Fibroblast of skin of left quadriceps (primary cell): ENCODE measurements at places on chromosomes 6 and 20.
A peak's percentile ranks its signal among the peaks of the same experiment; 100 is the strongest.

DNA sequence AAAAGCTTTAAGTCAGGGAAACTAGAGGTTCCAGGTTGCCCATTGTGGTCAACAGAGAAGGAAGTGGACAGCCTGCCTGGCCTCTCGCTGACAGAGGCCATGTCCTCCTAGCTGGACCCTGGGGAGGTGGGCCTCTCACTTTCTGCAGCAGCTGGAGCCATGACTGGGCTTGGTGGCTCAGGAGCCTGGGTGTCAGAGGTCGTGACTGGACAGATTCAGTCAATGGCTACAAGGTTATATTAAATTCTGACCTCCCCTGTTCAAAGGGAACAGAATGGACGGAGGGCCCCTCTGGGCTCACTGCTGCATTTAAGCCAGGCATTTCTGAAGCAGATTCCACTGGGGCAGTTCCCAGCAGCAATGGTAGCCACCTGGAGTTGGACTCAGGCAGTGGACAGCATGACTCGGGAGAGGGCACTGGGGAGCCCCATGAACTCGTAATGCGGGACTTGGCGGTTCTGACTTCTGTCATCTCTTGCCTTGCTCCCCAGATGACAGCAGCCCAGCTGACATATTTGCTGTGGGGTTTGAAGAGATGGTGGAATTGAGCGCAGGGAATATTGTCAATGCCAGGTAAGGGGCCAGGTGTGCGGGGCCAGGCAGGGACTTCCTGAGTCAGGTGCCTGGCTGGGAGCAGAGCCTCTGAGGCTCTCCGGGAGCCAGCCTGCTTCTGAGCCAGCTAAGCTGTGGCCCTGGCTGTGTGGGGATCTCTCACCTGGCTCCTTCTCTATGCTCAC, 86.7 kb downstream of the SYNJ2 start:
- no peak for DNase-seq

- no peak for DNase-seq
Measured at GRCh38 chr6:22254886-22255285, 42.0 kb downstream of the PRL start.

DNA sequence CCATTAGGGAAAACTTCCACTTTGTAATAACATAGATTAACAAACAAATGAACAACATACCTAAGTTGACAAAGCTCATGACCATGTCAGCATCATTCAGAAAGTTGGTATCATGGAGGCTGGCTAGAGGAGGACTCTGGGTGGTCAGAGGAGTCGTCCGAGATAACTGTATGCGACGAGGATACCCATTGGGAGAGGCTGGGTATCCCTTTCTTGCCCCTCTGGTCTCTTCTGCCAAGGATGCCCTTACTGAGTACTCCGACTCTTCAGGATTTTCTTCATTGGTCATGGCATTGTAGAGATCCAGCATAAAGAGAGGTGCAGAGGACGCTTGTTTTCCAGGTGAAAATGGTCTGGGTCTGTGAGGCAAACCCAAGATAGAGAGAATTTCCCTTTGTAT, 1.1 kb downstream of the BMP5 start:
- DNase-seq = no peak

DNA sequence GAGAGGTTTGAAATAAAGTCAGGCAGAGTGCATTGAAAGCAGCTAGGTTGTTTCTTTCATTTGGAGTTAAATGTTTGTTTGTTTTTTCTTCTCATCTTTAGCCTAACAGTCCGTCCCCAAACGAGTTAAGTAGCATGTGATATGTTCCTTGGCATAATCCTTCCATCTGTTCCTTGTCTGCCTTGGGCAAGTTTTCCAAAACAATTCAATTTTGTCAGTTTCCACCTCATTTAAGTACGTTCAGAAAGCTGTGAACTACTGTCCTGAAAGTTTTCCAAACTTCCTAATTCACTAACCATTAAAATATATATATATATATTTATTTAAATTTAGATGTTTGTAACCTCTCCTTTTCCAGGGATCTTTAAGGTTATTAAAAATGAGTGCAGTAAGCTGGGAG, 61.8 kb upstream of the HDAC2 start:
- DNase-seq = no peak

- no peak for DNase-seq
Measured at GRCh38 chr20:46013829-46014516, 5.3 kb downstream of the MMP9 start.

- DNase-seq = no peak
Measured at GRCh38 chr6:130694606-130695005, 132.6 kb upstream of the SMLR1 start.

GRCh38 chr20:17859616-17860232, 108.9 kb downstream of the SNX5 start:
- no peak for DNase-seq

DNA sequence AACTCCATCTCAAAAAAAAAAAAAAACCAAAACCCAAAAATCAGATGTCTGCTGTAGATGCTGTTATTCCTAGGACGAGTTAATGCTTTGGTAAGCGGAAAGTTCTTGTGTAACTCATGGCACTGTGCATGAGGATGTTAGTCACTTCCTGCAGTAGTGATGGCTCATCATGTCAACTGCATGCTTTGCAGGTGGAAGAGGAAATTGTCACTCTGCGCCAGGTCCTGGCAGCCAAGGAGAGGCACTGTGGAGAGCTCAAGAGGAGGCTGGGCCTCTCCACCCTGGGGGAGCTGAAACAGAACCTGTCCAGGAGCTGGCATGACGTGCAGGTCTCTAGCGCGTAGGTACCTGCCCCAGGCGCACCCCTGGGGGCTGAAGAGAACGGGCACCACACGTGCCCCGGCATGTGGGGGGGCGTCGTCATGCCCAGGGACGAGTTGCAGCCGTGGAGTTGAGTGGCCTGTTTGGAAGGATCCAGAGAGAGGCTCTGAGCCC, 8.5 kb downstream of the TPD52L2 start:
- no peak for DNase-seq

DNA sequence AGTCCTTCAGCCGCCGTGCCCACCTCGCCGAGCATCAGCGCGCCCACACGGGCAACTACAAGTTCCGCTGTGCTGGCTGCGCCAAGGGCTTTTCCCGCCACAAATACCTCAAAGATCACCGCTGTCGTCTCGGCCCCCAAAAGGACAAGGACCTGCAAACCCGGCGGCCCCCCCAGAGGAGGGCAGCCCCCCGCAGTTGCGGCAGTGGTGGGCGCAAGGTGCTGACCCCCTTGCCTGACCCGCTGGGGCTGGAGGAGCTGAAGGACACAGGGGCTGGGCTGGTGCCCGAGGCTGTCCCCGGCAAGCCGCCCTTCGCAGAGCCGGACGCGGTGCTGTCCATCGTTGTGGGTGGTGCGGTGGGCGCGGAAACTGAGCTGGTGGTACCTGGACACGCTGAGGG, 20.1 kb upstream of the CHMP4B start:
- DNase-seq = no peak

DNA sequence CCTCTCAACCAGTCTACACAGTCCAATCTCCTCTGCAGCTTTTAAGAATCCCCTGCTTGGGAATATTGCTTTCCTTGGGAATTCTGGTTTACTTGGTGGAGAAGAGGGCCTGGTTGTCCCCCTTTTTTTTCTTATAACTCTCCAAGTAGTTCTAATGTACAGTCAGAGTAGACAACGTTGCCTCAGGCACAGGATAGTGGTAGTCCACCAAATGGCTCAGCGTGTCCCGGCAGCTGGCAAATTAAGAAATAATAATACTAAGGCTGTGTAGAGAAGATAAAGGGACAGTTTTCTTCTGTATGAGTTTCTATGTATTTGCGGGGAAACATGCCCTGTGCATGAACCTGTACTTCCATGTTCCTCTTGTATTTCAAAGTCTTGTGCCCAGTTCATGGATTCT, 145.7 kb upstream of the RREB1 start:
- DNase-seq = no peak

- no peak for DNase-seq
Measured at GRCh38 chr6:109979033-109979921, 1.2 kb downstream of the GPR6 start.

DNA sequence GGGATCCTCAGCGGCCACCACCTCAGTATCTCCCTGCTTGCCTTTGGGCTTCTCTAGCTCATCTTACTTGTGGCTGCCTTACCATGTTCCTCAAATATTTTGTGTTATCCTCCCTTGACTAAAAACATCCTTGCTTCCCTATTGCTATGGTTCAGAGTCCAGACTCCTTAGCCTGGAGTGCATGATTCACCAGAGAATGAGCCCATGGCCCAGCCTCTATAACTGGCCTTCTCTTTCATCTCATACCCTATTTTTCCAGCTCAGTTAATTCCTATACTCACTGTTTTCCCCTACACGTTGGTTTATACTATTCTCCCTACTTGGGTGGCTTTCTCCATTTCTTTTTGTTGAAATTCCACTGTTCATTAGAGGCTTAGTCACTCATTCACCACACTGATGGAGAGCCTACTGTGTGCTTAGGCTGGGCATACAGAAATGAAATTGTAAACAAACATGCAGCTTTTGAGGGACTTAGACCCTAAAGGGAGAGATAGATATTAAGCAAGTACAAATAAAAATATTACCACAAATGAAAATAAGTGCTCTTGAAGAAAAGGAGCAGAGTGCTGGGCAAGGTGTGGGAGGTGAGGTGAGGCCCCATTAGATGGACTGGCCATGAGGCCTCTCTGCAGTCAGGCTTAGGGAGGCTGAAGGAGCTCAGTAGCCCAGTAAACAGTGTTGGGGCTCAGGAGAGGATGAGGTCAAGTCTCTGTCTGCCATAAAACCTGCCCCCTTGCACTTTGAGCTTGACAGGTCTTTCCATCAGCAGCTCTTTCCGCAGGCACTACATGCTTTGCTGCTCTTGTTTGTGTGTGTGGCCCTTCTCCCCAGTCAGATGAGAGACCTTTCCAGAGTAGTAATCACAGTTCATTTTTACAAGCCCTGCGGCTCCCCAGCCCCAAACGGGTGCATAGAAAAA, 109.3 kb downstream of the TCP11 start:
- DNase-seq = no peak

DNA sequence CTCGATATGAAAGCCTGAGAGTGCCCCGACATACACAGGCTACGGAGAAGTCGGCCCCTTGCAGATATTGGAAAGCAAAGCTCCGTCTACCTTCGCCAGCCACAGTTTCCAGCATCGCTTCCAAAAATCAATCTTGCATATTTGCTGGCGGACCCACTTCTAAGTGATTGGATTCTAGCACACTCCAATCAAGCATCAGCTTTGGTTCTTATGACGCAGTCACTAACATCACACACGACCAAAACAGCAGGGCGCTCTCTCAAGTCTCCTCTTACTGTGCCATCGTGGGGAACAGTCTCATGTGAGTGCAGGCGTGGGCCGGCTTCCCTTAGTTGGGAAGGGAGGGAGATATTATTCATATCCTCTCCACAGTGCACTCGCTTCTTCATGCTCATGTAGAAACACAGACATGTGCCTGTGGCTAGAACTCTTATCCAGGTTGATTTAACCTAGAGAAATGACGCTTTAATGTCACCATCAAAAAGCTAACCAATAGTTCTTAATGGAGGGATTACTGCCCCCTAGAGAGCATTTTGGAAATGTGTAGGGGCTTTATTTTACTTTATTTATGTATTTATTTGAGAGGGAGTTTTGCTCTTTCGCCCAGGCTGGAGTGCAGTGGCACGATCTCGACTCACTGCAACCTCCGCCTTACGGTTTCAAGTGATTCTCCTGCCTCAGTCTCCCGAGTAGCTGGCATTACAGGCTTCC, 229.8 kb downstream of the SOD2 start:
- no peak for DNase-seq

GRCh38 chr6:100269189-100269588, 195.5 kb downstream of the SIM1 start:
- peak; percentile 71 for DNase-seq

- DNase-seq = no peak
Measured at GRCh38 chr6:157714153-157714490, 108.9 kb upstream of the SNX9 start.

GRCh38 chr6:16157492-16157891, 28.6 kb downstream of the MYLIP start:
- DNase-seq = no peak

DNA sequence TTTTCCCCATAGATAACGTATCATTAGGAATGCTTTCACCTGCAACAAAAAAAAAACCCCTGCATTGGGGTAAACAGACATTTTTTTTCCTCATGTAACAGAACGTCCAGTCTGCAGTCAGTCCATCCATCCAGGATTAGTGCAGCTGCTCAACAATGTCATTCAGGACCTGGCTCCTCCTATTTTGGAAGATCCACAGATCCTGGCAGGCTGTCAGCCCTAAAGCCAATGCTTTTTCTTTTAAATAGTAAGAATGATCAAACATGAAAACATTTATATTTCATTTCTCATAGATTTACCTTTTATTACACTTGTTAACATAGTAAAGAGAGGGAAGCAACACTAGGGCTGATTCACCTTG, 116.5 kb upstream of the CCDC28A start:
- no peak for DNase-seq

DNA sequence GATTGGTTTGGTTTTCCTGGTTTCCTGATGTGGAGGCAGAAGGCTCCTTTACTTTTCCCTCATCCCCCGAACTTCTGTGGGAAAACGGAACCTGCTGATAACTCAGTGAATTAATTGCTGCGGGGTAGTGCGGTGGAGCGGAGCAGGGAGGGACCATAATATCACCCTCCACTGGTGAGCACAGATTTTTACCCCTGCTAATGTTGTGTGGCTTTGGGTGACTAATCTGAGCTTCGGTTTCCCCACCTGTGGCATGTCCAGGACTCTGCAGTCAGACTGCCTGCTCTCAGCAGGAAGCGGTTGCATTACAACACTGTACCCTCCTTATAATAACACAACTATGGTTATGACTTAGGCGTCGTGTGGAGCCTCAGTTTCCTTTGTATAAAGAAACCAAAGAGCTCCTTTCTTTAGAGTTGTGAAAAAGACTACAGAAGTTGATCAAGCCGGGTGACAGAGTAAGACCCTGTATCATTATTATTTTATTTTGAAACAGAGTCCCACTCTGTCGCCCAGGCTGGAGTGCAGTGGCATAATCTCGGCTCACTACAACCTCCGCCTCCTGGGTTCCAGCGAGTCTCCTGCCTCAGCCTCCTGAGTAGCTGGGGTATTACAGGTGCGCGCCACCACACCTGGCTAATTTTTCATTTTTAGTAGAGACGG, 2.2 kb upstream of the ID1 start:
- DNase-seq = no peak

GRCh38 chr6:150409576-150410066, 40.8 kb downstream of the IYD start:
- DNase-seq = no peak

DNA sequence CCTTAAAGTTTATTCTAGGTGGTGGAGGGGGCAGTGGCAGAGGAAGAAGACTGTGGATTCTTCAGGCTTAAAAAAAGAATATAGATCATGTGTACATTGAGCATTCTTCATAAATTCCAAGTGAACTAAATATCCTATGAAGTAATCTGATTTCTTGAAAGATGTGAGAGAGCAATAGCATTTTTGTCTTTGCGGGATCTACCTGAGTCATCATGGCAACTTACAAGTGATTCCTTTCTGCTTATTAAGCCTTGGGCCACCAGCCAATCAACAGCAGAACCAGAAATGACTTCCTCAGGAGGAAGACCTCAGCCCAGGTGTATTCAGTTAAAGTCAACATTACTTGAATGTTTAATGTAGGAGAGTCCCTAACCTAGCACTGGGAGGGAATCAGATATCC, 756.9 kb downstream of the TFAP2A start:
- no peak for DNase-seq

- DNase-seq = peak; percentile 75
Measured at GRCh38 chr20:7497985-7498384, 442.3 kb downstream of the HAO1 start.

GRCh38 chr20:845941-846893, 12.7 kb downstream of the FAM110A start:
- DNase-seq = no peak
